Large intestine (tissue), 12 donors: ENCODE measurements at places on chromosomes 11 and 22.

DNA sequence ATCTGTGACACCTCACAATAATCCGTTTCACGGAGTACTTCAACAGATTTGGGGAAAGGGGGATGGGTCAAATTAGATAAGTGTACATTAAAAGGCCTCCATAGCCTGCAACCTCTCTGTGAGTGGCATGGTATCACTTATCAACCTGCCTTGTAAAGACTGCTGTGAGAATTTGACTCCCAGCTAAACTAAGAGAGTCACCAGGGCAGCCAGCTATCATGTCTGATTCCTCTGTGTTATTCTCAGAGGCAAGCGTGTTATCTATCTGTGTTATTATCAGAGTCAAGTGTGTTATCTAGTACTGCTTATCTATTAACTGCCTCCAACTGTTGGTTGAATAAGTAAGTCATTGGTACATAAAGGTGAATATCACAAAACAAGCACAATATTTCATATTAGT lies 4.1 kb upstream of the FAM83F start:
- no peak overlapping the region for H3K4me3 ChIP-seq
- no peaks in the 10 kb centered on the region for H3K36me3 ChIP-seq
- peaks cover 37% of the 10 kb centered on the region for H3K4me1 ChIP-seq
- H3K27me3 ChIP-seq, result peaks cover 12% of the 10 kb centered on the region

- H3K4me3 ChIP-seq, result no peak overlapping the region
- H3K27me3 ChIP-seq, result peaks cover 5% of the 10 kb centered on the region
- no peak for DNase-seq
- H3K36me3 ChIP-seq, result no peaks in the 10 kb centered on the region
Measured at GRCh38 chr22:22953791-22954190, 66.2 kb downstream of the IGLL5 start.

DNA sequence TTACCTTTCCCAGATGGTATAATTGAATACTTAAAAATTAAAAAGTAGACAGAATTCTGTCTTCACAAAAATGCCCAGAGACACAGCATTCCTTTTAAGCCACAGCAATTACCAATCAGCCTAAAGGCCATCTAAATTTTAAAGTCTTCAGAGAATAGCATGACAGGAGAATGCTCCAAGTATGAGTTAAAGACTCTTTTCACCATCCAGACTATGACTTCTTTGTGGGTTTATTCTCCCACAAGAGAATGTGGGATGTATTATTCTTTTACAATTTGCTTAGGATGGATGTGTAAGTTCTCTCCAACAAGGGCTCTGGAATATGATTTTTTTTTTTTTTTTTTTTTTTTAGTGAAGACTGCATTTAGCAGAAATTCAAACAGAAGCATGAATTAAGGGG lies 249.9 kb downstream of the TTC28 start:
- H3K27ac ChIP-seq, result no peak overlapping the region
- no peaks in the 10 kb centered on the region for H3K36me3 ChIP-seq
- H3K27me3 ChIP-seq, result no peaks in the 10 kb centered on the region
- DNase-seq, result no peak
- no peaks in the 10 kb centered on the region for H3K4me1 ChIP-seq
- H3K4me3 ChIP-seq, result no peak overlapping the region

DNA sequence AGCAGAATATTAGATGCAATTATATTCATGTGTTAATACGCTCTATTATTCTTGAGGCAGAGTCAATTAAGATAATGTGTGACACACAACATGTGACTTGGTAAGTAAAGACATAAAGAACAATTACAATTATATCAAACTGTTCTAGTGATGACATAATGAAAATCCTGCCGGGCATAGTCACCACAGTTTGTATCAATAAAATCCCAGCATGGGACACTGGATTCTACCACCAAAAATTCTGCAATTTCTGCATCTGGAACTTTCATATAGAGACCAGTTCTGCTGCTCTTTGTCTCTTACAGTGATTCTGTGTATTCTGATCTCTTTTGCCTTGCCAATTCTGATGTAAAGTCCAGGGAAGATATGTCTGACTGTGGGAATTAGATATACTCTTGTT lies 495.6 kb upstream of the LRRC4C start:
- H3K4me3 ChIP-seq, result no peak overlapping the region
- DNase-seq, result no peak
- H3K4me1 ChIP-seq, result no peaks in the 10 kb centered on the region
- H3K36me3 ChIP-seq, result no peaks in the 10 kb centered on the region
- no peak overlapping the region for H3K27ac ChIP-seq
- no peaks in the 10 kb centered on the region for H3K27me3 ChIP-seq
